ENCODE measurements at places on chromosomes 2 and 18.

DNA sequence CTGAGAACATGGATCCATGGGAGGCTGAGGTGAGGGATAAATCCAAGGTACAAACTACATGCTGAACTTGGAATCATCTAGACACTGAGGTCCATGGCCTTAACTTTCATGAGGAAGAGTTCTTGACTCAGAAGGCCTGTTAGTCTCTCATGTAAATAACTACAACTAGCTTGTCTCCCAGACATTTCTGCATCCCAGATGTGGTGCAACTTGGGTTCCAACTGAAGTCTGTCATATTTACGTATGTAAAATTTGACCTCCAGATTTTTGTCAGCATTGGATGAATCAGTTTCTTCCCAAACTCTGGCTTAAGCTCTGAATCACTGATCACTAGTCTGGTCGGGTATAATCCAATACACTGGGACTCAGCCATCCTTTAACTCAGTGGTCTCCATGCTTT, 306.9 kb downstream of the PDE11A start:
- no peak for DNase-seq

- DNase-seq: no peak
These were observed 207.9 kb downstream of the CMPK2 start for GRCh38 chr2:6657855-6658254.

- no peak for DNase-seq
These were observed 50.8 kb upstream of the PEX13 start for GRCh38 chr2:60966507-60967405.

DNA sequence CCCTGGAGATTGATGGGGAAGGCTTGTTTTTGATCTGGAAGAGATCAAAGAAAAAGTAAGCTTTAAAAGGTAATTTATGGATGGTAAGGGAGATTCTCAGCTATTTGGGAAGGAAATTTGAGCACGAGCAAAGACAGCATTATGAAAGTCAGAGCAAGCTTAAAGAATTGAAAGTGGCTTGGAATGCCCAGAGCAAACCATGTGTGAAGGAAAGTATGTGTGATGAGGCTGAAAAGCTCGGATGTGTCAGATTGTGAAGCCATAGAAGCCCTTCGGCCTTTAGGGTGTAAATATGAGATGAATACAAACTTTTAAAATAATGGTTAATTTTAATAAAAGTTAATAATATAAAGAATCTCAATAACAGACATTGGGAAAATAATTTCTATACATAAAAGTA, 377.4 kb upstream of the DSEL start:
- DNase-seq: no peak

DNA sequence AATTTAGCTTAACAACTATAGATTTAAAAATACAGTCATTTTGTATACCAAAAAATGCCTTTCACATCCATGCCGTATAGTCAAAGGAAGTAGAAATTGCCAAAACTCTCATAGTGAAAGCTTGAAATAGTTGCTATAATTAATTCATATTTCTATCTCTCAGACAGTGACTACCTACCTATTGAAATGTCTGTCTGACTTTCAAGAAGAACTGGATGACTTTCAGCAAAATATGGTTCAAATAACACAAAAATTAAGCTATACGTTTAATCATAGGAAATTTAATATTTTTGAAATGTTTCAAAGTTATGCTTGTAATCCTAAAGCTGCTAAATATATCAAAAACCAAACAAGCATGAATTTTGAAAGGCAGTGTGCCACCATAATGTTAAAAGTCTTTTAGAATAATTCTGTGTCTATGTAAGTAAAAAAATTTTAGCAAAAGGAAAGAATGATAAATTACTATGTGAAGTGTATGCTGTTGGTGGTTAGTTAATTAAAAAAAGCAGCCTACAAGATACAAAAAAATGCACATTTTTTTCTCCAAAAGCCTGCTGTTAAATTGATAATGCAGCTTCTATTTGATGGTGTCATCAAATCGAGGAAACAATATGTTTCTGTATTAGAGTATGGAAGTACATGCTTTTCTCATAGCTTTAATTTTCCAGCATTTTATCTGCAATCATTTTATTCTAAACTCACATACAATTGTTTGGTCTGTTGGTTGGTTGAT, 57.7 kb upstream of the ST6GAL2 start:
- DNase-seq: no peak

DNA sequence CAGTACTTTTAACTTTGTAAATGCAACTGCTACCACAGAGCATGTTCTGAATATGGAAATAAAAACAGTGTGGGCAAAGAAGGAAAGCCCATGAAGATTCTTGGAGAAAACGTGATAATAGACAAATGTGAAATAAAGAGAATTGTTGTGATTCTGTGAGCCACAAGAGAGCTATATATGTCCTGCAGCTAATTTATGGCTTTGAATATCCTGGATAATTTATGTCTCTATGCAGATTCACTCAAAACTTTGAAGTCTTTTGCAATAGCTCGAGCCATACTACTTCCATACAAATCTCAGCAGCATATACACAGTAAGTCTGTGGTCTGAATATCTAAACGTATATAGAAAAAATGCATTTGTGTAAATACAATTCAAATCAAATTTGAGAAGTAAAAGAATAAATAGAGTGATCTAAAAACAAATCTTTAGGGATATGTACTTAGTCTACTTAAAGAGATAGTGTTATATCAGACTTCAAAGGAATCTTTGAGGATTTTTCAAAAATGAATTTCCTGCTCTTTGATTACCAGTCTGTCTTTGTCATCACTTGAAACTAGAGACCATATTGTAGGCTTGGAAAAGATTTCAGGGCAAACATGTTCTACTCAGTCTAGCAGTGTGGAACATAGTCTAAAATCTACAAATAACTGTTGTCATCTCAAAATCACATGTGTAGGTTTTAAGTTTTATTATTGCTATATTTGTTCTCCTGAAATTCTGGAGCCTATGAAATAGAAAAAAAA, 107.1 kb downstream of the CSRNP3 start:
- no peak for DNase-seq

GRCh38 chr2:99933894-99934650, 208.3 kb downstream of the AFF3 start:
- DNase-seq: no peak

DNA sequence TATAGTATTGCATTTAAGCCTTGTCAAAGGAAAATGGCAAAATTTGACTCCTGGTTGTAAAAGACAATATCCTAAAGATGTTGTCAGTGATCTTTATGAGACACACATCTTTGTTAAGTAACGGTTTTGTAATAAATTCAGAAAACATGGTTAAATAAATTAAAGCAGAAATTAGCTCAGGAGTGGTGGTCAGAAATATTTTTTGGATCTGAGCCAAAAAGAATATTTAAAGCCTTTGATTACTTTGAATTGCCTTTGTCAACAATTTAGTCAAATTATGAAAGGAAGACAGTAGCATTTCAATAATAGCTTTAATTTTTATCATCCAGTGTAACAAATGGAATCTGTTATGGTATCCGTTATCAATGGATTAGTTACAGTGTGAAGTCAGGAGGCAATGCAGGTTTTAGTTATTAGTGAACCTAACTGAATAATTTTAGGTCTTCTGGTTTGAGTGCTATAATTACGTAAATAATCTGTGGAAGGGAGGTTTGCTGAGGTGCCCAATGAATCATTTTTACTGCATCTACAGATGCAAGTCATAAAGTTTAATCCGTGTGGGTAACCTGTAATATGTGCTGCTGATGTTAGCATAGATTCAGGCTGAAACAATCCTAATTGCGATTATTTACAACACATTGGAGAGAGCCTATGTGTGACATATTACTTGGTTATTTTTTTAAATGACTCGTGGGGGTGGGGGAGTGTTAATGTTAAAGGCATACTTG, 42.7 kb downstream of the SMAD4 start:
- no peak for DNase-seq

- DNase-seq: no peak
These were observed 36.1 kb downstream of the VIT start for GRCh38 chr2:36732673-36733036.

DNA sequence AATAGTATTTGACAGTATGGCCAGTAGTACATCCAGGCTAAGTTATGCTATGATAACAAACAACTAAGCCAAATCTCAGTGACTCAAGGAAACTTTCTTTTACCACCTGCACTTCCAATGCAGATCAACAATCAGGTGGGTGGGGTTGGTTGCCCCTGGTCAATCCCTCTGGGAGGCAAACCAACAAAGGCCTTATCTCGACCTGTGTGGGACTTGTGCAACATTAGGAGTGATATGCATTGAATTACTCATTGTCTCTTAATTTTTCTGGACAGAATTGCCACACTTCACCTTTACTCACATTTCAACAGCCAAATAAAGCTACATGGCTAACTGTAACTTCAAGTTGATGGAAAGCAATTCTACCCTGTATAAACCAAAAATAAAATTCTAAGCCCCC, 1049.3 kb upstream of the CDH2 start:
- DNase-seq: no peak

- no peak for DNase-seq
These were observed 140.8 kb downstream of the MEIS1 start for GRCh38 chr2:66575625-66576310.

DNA sequence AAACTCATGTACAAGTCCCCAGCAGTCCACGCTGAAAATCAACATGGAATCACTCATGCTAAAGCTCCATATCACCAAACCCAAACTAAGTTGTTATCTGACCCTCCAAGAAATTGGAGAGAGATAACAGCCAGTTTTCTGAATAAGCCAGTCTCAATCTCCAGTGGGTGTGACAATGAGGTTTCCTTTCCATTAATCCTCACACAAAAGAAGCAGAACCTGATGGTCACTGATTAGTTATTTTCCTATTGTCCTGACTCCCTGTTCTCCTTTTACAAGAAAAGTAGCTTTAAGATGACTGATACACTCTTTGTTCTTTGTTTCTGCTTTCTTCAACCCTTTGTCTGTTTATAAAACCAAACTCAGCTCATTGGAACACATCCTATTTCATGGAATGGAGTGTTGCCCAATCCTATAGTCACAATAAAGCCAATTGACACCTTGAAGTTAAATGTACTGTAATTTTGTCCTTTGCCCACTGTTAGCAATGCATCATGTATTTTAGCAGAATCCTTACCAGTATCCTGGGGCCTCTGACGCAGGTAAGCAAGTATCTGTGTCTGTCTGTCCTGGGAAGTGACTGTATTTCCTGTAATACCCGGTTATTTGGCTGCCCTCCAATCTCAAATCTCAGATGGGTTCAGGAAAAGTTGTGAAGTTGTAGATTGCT, 30.6 kb upstream of the SH3RF3 start:
- DNase-seq: no peak

- DNase-seq: no peak
These were observed 6.4 kb downstream of the MBD1 start for GRCh38 chr18:50274941-50275340.

GRCh38 chr2:130832296-130832940, 4.3 kb upstream of the ARHGEF4 start:
- DNase-seq: no peak

DNA sequence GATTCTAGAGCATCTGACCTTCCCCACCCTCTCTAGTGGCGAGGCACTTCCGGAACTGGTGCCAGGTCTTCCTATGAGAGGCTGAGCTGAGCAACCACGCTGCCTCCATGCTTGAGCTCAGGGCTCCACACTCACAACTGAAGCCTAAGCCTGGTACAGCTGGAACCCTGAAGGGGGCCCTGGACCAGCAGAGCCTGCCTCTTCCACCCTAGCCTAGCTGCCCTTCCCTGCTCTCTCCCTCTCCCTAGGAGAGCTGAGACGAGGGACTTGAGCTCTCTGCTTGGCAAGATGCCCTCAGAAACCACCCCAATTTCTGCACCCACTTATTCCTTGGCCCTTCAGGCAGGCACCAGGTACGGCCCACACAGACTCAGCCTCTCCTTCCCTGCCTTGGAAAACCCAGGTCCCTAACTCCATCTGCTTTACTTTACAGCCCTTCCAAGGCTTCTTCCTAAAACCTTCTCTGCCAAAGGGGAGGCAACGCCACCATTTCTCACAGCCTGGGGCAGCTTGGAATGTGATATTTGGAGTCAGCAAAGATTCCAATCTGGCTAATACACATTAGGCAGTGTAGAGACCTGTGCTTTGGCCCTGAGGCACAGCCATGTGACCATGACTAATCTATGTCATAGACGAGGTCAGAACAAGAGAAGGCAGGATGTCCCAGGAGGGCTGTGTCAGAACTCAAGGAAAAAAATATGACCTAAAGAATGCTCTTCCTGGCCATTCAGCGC, 18.8 kb downstream of the COX7A2L start:
- no peak for DNase-seq

GRCh38 chr2:171651667-171652415, 35.4 kb upstream of the DYNC1I2 start:
- no peak for DNase-seq

- DNase-seq: no peak
These were observed 14.7 kb upstream of the ARHGAP25 start for GRCh38 chr2:68719912-68720311.

DNA sequence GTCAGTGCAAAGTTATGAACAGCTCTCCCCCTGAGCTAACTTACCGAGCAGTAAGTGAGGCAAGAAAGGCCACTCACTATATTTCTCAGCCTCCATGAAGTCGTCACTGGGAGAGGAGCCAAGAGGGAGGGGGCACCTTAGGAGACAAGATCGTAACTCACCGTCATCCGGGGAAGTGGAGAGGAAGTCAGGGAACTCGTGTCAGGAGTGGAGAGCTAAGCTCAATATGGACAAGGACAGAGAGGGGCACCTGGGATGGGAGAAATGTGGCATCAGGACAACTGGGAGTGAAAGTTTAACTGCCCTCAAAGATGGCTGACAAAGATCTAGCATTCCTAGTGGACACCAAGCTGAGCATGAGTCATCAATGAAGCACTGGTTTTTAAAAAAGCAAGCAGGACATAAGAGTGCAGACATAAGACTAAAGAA, 37.1 kb downstream of the BCL11A start:
- no peak for DNase-seq

- DNase-seq: no peak
These were observed 96.0 kb downstream of the PLB1 start for GRCh38 chr2:28591711-28592335.

GRCh38 chr2:191693778-191694177, 15.8 kb downstream of the NABP1 start:
- no peak for DNase-seq

DNA sequence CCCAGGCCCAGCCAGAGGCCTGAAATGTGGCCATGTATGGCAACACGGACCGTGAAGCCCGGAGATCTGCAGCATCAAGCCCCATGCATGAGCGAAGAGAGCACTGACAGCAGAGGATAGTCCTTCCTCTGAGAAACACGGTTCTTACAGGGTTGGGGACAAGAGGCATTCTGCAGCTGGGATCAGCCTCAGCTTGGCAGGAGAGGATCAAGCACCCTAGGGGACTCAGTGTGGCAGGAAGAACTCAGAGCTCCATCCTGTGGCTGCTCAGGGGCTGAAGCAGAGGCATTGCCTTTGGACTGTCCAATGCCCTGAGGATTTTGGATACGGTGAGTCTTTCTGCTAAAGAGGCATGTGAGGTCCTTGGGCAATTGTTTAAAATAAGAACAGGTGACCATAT, 368.7 kb downstream of the ZNF516 start:
- no peak for DNase-seq

DNA sequence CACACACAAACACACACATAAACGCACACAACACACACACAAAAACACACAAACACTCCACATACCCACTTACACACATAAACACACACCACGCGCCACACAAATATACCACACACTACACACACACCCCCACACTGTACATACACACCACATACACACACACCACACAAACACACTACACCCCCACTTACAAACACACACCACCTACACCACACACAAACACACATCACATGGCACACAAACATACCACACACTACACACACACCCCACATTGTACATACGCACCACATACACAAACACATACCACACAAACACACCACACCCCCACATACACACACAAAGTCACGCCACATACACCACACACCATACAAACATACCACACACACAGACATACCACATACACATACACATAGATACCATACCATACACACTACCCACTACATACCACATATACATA, 59.9 kb downstream of the TWIST2 start:
- DNase-seq: no peak

GRCh38 chr2:125310657-125311364, 1285.7 kb downstream of the CNTNAP5 start:
- no peak for DNase-seq
